ENCODE measurements at places on chromosomes 4 and X.

GRCh38 chr4:20614816-20615215 is 85.4 kb upstream of the PACRGL start:
- no peak for DNase-seq

DNA sequence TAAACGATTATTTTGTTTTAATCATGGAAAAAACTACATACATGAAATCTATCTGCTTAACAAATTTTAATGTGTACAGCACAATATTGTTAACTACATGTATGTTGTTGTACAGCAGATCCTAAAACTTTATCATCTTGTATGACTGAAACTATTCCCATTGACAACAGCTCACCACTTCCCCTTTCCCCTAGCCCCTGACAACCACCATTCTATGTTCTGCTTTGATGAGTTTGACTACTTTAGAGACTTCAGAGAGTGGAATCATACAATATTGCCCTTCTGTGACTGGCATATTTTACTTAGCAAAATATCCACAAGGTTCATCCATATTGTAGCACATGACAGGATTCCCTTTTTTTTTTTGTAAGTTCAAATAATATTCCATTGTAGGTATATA is 185.9 kb downstream of the CFAP299 start:
- DNase-seq: no peak

DNA sequence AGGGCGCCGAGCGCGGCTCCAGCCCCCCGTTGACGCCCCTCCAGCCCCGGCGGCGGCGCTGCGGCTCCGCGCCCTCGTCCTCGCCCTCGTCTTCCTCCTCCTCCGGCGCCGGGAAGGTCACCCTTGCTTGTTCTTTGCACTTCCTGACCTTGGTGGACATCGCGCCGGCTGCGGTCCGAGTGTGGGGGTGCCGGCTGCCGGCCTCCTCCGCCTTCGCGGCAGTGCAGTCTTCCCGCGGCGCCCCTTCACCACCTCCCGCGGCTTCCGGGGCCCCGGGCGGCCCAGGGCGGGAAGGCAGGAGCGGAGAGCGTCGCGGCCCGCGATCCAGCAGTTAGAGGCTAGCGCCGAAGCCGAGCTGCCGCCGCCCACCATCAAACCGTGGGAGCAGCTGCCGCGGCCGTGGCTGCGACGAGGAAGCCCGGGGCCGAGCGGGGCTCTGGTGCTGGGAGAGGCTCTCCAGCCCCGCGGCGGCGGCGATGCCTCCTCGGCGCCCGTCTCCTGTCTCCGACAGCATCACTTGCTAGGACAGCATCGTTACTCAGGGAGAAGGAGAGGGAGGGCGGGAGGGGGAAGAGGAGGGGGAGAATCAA is at the start of gene TRPC3:
TSS of gene TRPC3 (minus strand) at position 540 of the 590 bp plus-strand sequence. CDS start at position 160, 380 bp downstream.
- peak; percentile 22 for DNase-seq

DNA sequence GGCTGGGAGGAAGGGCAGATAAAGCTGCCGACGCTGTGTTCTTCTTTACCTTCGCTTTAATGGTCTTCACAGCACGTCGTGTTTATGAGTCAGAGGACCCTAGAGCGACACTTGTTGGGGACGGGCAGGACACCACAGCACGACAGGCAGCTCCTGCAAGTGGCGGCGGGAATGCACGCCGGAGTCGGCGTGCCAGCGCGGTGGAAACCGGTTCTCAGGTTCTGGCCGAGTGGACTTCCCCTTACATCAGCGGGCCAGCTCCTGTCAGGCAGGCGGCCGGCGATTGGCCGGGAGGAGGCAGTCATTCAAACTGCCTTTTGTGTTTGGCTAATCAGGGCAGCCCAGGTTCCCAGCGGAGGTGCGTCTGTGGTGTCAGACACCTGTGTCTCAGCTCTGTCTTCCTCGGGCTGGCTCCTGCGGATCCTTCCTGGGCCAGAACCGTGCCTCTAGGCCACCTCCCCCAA is 150.9 kb downstream of the SHROOM3 start:
- DNase-seq: peak; percentile 8

DNA sequence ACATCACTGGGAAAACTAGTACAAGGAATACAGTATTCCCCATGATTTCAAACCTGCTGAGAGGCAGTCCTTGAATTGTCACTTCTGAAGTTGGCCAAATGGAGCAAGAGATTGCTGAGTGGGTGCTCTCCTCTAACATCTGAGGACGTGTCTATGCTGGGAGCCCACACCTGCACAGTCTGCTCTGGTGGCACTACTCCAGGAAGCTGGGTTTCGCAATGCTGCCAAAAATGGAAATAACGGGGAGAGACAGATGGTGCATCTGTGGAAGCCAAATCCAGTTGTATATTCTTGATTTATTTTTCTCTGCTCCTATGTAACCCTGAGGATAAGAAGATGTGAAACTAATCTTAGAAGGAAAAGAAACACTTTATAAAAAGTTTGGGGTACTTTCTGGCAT is 240.1 kb upstream of the CTSO start:
- no peak for DNase-seq

- DNase-seq: peak; percentile 66
These were observed 39.5 kb upstream of the MAP3K15 start for GRCh38 chrX:19554786-19555185.

- no peak for DNase-seq
These were observed 131.2 kb downstream of the ZNF518B start for GRCh38 chr4:10326075-10326474.

DNA sequence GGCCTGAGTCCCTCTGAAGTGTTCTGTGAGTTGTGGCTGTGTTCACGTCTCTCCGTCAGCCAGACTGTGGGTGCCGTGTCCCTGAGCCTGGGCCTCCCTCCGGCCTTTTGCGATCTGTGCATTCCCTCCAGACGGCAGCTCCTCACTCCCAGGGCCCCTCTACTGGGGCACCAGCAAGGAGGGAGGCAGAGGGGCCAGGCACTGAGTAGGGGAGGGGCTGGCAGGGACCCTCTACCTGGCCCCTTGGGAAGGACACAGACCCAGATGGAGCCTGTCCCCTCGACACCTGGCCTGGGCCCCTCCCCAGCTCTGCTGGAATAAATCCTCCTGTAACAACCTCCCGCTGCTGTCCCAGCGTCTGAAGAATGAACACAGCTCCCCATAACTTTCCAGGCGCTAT is 110.0 kb upstream of the NKX1-1 start:
- no peak for DNase-seq

DNA sequence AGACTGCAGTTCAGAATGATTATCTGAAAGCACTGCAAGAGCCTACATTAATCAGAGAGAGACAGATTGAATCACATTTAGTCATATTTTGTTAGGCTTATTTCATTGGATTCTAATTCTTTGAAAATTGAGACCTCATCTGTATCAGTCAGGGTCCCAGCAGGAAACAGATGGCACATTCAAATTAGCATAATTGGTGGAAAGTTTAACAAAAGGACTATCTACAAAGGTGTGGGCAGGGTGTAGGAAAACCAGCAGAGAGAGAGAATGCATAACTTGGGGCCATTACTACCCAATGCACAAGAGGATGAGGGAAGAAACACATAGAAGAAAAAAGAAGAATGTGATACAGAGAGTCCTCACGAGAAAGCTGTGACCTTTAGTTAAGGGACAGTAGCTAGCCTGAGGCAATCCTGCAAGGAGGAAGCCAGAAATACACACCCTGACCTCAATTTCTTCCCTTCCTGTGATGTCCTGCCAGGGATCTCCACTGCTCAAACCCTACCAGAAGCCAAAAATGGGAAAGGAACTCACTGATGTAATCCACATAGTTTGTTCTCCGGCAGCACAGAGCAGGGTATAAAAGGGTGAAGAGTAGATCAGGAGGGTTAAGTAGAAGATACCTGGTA is 17.7 kb upstream of the XKRX start:
- no peak for DNase-seq

- no peak for DNase-seq
These were observed 78.2 kb upstream of the PRSS48 start for GRCh38 chr4:151198748-151199147.

DNA sequence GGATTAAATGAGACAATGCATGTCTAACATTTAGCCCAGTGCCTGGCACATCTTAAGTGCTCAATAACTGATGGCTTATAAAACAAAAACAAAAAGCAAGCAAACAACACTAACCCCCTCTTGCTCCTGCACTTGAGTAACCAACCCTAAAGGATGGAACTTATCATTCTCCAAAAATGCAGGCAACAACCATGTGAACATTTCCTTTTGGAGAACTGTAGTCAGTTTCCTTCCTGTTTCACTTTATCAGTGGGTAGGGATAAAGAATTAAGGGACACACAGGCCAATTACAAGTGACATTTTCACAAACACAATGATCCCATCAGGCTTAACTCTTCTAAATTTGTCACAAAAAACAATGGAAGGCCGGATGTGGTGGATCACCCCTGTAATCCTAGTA is 30.4 kb downstream of the RPS3A start:
- no peak for DNase-seq

GRCh38 chr4:38411092-38411491 is 252.9 kb upstream of the KLF3 start:
- DNase-seq: no peak

- DNase-seq: no peak
These were observed 28.8 kb downstream of the ARHGAP10 start for GRCh38 chr4:147760695-147761094.

DNA sequence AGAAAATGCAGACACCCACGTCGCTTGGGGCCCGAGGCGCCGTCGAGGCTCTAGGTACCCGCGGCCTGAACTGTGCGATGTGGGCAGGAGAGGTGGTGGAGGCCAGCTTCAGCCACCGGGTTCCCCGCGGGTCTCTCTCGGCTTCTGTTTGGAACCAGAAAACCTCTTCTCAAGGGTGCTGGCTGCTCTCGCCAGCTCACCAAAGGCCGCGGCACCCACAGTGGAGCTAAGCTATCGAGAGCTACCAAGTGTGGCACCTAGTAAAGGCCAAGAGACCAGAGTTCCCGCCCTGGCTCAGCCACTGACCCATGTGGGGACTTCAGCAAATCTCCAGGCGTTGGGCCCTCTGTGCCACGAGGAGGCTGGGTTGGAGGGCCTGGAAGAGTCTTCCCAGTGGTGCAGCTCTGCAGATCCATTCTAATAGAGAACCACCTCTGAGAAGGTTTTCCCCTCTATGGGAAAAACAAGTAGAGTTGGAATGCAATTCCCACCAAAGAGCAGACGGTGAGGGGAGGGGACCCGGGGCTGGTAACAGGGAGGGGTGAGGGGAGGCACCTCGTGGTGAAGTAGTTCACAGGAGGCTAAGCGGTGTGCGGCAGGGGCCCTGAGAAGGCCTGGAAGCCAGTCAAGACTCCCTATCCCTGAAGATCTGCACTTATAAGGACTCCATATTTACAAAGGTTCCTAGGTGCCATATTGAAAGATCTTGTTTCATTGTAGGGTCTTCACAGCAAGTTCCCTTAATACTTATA is 5.5 kb upstream of the HMGB3 start:
- no peak for DNase-seq

DNA sequence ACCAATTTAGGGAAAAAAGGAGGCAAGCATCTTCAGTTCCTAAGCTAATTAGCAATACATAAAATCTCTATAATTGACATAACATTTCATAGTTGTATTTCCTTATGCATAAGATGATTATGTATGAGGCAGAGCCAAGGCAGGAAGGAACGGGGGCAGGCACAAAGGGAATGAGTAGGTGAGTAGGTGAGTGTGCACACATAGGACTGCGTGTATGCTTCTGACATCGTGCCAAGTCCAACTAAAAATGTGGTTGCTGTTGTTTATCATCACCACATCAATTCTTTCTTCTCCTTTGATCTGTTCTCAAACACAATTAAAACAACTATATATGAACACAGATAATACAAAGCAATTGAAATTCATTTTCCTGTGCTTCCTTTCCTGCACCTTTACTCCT is 131.2 kb downstream of the UNC5C start:
- no peak for DNase-seq

DNA sequence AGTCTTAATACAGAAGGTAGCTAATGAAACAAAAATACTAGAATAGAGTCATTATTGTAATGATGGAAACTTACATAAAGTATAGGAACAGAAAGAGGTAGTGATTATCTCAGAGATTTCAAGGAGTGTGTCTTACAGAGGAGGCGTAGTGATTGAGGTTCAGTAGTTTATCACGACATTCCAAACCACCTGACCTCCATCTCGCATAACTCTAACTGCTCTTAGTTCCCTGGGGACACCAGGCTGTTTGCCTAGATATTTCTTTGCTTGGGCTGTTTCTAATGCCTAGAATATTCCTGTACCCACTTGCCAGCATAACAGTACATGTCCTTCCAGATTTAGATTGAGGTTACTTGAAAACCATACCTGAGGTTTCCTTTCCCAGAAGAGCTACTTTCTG is 29.1 kb downstream of the STAG2 start:
- DNase-seq: no peak

GRCh38 chr4:90030953-90031352 is 96.2 kb upstream of the CCSER1 start:
- peak; percentile 3 for DNase-seq

DNA sequence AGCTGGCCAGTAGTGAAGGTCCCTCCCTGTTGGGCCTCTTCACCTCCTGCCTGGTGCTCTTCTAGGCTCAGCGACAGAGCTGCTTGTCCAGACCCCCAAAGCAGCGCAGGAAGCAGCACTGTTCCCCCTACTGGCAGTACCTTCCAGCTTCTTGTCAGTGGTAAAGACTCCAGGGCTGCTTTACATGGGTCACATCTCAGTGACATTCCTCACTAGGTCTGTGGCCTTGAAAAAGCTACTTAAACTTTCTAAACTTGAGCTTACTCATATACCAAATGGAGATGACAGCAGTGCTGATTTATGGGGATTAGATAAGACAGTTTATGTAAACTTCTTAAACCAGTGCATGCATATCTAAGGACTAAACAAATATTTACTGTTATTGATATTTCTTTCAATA is 117.3 kb downstream of the FAT4 start:
- DNase-seq: no peak

DNA sequence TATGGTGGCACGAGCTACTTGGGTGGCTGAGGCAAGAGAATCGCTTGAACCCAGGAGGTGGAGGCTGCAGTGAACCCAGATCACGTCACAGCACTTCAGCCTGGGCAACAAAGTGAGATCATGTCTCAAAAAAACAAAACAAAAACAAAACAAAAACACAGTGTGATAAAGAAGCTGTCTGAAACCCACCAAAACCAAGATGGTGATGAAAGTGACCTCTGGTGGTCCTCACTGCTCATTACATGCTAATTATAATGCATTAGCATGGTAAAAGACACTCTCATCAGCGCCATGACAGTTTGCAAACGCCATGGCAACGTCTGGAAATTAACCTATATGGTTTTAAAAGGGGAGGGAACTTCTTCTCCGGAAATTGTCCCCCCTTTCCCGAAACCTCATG is 29.4 kb upstream of the OPHN1 start:
- DNase-seq: peak; percentile 36

- DNase-seq: no peak
These were observed 1601.5 kb upstream of the PCDH10 start for GRCh38 chr4:131547506-131547981.

GRCh38 chr4:36676139-36677050 is 395.0 kb downstream of the DTHD1 start:
- DNase-seq: no peak

DNA sequence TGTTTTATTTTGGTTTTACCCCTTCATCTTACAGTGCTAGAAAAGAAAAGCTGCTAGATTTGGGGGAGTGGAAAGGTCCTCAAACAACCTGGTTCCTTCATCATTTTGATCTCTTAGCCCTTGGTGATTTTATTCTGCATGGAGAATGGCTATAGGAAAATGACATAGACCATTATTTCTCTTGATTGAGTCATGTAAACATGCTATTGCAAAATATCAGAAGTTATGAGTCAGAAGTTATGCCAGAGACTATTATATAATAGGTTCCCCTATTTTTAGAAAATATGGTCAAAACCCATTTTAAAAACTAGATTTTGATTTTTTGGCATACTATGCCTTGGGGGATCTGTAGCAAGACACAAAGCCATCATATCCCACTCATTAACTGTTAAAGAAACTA is 83.7 kb upstream of the FAM9C start:
- DNase-seq: peak; percentile 59

All from suppressor macrophage treated with lipopolysaccharide for 4 hours (primary cell).